ENCODE measurements at places on chromosomes 12 and 14.

GRCh38 chr12:52839436-52840105, 5.5 kb upstream of the KRT79 start:
- no peak for DNase-seq

DNA sequence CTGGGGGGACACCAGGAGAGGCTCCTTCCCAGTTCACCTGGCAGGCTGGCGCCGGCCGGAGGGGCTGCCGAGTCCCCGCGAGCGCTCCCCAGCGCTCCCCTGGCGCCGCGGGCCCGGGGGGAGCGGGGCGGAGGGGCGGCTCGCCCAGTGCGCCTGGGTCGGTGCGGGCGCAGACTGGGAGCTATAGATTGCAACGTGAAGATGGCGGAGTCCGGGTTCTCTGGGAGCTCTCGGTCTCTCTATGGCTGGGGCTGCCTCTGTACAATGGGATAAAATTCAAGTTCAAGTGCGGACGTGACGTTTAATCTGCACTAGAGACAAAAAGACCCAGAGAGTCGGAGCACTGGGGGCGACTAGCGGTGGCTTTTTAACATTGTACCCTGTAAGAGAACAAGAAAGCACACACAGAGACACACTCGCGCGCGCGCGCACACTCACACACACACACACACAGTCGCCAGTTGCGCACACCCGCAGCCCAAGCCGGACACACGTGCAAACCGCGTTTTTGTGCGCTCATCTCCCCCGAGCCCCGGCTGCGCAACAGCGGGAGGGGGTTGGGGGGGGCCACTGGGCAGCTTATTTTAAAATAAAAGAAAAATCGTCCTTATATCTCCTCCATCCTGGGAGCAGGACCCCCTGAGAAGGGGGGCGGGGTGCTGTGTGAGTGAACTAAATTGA, at the start of gene BCL11B:
BCL11B (minus strand) TSS at position 247 of the 681 bp plus-strand sequence. CDS start 979 bp downstream, outside the sequence.
- DNase-seq: peak; percentile 85

DNA sequence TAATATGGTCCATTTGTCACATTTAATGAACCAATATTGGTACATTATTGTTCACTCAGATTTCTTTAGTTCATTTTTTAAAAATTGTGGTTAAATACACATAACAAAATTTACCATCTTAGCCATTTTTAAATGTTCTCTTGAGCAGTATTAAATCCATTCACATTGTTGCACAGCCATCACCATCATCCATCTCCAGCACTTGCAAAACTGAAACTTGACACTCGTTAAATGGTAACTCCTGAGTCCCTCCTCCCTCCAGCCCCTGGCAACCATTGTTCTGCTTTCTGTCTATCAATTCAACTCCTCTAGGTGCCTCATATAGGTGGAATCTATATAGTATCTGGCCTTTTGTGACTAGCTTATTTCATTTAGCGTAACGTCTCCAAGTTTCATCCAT, 86.4 kb downstream of the ACACB start:
- no peak for DNase-seq

DNA sequence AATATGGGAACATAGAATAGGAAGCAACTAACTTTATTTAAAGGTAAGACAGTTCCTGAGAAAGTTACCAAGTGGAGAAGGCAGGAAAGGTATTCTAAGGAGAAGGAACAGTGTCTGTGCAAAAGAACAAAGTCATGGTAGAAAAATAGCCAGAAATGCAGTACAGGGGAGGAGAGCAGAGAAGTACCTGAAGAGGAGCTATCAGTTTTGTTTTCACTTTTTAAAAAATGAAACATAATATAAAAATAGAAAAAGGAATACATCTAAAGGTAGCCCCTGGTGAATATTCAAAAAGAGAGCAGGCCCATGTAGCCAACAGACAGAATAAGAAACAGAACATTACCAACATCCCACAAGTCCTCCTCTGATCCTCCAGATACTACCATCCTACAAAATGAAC, 408.7 kb downstream of the ADAMTS20 start:
- no peak for DNase-seq

DNA sequence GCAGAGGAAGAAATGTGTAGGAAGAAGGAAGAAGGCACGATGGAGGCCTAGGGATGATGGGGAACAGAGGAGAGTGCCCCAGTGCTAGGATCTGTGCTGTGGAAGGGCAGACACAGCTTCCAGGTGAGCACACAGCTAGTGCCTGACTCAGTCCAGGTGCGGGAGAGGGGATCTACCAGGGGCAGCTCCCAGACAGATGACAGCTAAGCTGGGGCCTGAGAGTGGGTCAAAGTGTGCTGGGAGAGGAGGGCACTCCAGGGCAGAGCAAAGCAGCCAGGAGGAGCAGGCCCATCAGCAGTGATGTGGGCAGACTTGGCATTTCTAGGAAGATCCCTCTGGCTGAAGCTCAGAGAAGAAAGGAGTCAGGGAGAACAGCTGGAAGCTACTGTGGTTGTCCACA, 36.7 kb downstream of the LRTM2 start:
- DNase-seq: no peak

GRCh38 chr14:22375321-22375930, 213.6 kb downstream of the DAD1 start:
- DNase-seq: no peak

DNA sequence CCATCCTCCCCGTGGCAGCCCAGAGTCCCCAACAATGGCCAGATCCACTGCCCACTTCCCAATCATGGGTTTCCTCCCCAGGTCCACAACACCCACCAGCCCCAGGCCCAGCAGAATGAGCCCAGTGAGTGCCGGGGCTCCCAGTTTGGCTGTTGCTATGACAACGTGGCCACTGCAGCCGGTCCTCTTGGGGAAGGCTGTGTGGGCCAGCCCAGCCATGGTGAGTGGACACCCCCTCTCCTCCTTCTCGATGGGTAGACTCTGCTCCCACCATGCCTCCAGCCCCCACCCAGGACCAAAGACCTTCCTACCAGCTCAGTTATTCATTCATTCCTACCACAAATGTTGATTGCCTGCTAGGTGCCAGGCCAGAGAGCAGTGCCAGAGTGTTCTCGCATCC, 23.8 kb downstream of the PAPLN start:
- no peak for DNase-seq

GRCh38 chr12:39816671-39817185, 197.1 kb upstream of the ABCD2 start:
- no peak for DNase-seq

GRCh38 chr12:113391650-113392337, 11.9 kb downstream of the SDS start:
- DNase-seq: no peak

- peak; percentile 17 for DNase-seq
These were observed 44.0 kb downstream of the ARMH4 start for GRCh38 chr14:58107947-58108552.

GRCh38 chr12:116687888-116688287, 50.0 kb downstream of the SPRING1 start:
- peak; percentile 6 for DNase-seq

DNA sequence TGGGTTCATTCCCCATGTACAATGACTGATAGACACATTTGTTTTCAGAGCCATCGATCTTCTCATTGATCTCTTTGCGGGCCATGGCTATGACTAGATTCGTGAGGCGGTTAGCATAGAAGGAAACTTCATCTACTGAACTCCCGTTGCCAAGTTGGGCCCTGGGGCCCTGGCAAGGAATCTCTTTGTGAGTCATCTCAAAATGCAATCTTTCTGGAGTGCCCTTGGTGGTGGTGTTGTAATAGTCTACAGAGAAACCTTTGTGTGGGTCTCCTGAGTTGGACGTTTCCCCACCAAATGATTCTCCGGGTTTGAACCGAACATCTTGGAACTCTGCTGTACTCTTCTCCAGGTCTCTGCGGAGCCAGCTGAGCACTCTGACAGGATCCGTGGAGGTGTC, 20.4 kb downstream of the AKAP3 start:
- DNase-seq: no peak

DNA sequence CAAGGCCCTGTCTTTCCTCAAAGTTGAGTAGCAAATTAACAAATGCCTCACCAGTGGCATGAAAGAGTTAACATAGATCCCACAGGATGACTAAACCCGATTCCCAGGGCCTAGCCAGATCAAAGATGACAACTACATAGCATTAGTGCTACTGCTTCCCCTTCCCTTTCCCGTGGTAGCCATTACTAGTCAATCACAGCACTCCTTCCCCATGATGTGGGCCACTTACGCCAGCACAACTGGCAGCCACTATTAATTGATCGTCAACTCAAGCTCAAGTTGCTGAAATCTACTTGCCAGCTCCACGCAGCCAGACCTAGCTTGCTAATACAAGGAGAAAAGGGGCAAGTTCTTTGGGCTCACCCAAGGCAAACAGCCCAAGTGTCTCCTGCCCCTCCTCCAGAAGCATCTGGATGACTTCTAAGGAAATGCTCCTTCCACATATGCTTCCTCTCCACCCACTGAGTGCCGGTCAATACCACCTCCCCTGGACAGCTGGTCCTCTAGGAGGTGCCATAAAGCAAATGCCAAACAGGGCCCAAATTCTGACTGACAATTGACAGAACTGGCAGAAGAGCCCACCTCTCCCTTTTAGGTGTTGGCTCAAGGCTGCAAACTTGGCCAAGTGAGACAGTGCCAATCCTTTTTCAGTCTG, 72.6 kb downstream of the NUAK1 start:
- DNase-seq: no peak

GRCh38 chr12:52022841-52023181, 16.1 kb downstream of the TAMALIN start:
- DNase-seq: no peak

- DNase-seq: peak; percentile 15
These were observed 2.7 kb downstream of the PTHLH start for GRCh38 chr12:27969624-27970400.

- DNase-seq: no peak
These were observed 588.2 kb upstream of the NOVA1 start for GRCh38 chr14:27186048-27186447.

- no peak for DNase-seq
These were observed 9.1 kb upstream of the GLT1D1 start for GRCh38 chr12:128844031-128844635.

DNA sequence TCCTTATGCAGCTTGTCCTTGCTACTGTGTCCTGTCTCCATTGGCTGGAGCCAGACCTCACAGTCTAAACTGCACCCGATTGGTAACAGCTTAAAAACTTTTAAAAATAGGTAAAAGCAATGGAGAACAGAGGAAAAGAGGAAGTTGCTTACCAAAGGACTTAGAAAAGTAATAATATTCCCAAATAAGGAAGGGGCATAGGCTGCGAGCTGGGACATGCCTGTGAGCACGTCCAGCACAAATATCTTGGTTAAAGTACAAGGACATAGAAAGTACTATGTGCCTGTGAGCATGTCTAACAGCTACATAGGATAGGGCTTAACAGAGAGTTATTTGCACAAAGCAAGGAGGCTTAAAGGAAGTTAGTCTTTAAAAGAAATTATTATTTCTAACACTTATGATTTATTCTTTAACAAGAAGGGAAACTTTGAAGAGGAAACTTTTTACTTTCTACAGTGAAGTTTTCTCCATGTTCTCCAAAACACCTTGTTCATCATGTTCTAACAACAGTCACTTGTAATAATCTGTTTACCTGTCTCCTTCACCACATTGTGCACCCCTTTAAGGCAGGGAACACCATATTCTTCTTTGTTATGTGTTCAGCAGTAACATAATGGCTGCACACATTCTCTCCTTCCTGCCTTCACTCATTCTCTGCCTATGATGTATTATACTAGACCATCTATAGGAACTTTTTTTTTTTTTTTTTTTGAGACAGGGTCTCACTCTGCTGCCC, 9.8 kb upstream of the UBE2N start:
- DNase-seq: no peak

DNA sequence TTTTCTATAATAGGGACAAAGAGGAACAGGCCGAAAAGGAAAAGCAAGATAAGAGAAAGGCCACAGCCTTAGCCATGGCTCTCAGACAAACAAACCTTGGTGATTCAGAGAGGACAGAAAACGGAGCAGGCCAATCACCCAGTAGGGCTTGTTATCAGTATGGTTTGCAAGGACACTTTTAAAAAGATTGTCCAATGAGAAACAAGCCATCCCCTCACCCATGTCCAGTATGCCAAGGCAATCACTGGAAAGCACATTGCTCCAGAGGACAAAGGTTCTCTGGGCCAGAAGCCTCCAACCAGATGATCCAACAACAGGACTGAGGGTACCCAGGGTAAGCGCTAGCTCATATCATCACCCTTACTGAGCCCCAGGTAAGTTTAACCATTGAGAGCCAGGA, 243.8 kb upstream of the BTG1 start:
- DNase-seq: no peak

GRCh38 chr12:10214136-10214894, 1.6 kb downstream of the GABARAPL1 start:
- DNase-seq: no peak

DNA sequence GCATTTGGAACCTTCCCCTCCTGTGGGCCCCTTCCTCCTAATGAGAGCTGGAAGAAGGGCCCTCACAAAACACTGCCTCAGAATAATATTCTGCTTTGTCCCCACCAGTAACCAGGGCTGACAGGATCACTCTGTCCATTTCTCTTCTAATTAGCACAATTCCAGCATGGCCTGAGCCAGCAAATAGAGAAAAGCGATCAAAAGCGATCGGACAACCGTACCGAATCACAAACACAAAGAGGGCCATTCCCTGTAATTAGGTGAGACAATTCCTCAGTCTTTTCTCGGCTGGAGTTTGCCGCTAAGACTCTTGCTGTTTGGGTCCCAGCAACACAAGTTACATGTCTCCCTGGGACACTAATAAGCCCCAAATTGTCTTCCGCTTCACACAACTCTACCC, 35.6 kb upstream of the VSX2 start:
- DNase-seq: no peak

DNA sequence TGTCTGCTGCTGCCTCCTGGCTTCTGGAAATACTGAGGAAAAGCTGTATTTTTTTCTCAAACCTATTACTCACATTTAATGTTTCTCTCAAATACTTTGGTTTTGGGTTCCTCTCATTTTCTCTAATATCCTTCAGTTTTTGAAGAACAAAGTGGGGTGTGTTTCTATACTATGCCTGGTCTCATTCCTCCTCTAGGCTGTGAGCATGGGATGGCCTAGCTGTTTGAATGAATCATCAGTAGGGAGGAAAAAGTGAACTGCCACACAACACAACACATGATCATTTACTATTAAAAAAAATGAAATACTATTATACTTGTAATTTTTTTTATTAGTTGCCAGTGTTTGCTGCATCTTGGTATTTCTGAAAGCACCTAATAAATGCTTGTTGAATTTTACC, 11.3 kb upstream of the SMCO3 start:
- DNase-seq: no peak

DNA sequence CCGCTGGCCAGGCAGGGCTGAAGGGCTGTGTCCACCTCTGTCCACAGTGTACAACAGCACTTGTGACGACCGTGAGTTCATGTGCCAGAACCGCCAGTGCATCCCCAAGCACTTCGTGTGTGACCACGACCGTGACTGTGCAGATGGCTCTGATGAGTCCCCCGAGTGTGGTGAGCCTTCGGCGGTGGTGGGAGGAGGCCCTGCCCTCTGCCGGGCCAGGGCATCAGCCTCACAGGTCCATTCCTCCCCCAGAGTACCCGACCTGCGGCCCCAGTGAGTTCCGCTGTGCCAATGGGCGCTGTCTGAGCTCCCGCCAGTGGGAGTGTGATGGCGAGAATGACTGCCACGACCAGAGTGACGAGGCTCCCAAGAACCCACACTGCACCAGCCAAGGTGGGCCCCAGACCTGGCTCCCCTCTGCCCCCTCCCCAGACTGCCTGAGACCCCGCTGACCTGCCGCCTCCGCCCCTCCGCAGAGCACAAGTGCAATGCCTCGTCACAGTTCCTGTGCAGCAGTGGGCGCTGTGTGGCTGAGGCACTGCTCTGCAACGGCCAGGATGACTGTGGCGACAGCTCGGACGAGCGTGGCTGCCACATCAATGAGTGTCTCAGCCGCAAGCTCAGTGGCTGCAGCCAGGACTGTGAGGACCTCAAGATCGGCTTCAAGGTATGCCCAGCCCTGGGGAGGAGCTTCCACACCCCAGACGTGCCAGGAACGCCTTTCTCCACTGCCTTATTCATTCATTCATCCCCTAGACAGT, 20.8 kb upstream of the NXPH4 start:
- no peak for DNase-seq

GRCh38 chr14:99034711-99035171, 237.3 kb downstream of the BCL11B start:
- DNase-seq: no peak
